ENCODE measurements at places on chromosomes 12 and 14.
A peak's percentile ranks its signal among the peaks of the same experiment; 100 is the strongest.

DNA sequence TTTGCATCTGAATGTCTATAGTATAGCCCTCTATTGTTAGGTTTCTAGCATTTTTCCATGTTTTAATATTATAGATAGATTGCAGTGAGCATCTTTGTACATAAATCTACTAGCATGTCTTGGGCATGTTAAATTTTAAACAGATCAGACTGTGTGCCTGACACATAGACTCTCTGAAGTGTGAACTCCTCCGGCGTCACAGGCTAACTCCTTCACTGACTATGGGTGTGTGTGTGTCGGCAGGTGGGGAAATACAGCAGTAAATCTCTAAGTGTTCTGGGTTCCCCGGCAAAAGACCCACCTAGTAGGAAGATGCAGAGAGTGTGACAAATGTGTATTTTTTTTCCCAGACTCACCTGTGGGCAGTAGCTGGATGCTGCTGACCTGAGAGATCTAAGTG, 2.3 kb downstream of the VWF start:
- DNase-seq: no peak

DNA sequence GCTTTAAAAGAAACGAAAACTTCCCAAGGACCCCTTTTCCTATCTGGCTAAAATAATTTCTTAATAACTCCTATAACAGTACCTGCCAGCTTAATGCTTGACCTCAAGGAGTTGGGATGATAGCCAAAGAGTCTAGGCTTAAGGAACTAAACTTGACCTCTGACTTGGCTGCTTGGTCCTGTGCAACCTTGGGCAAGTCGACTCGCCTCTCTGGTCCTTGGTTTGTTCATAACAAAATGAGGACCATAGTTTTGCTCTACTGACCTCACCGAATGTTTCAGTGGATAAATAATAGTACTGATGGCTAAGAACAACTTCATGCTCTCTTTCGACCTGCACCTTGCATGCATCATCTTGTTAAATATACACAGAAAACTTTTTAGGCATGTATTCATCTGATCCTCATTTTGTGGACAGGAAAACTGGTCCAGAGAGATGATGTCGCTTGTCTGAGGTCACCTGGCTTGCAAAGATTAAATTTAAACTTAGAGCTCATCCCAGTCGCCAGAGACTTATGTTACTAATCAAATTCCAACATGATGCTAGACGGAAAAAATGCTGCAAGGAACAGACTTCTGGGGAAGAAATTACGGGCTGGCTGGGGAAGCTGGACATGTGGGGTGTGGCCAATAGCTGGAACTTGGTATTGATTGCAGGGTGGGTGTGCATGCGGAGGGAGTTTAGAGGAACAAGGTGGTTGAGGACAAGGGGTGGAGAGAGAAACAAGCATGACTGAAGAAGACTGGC, 38.0 kb upstream of the WSCD2 start:
- DNase-seq: no peak

- DNase-seq: no peak
Observed at GRCh38 chr12:132162508-132163031, 18.3 kb downstream of the NOC4L start.

GRCh38 chr14:51228890-51229289, 11.2 kb upstream of the TMX1 start:
- DNase-seq: no peak

GRCh38 chr14:47284283-47284682, 391.1 kb downstream of the MDGA2 start:
- DNase-seq: no peak

DNA sequence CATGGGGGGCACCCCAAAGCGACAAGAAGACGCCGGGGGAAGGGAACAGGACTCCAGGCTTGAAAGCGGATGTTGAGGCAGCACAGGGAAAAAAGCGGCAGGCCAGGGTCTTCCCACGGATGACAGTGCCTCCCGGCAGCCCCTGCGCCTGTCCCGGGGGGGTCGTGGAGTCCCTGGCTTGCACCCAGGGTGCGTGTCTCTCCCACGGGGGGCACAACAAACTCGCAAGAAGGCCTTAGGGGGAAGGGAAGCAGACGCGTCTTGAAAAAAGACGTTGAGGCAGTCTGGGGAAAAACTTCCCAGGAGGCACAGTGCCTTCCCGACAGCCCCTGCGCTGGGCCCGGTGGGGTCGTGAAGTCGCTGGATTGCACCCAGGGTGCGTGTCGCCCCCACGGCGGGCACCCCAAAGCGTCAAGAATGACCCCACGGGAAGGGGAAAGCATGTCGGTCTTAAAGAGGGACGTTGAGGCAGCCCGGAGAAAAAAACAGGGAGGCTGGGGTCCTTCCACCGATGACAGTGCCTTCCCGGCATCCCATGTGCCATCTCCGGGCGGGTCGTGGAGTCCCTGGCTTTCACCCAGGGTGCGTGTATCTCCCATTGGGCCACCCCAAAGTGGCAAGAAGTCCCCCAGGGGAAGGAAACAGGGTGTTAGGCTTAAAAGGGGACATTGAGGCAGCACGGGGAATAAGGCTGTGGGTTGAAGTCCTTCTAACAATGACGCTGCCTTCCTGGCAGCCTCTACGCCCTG, 159.9 kb upstream of the ALG10B start:
- no peak for DNase-seq

DNA sequence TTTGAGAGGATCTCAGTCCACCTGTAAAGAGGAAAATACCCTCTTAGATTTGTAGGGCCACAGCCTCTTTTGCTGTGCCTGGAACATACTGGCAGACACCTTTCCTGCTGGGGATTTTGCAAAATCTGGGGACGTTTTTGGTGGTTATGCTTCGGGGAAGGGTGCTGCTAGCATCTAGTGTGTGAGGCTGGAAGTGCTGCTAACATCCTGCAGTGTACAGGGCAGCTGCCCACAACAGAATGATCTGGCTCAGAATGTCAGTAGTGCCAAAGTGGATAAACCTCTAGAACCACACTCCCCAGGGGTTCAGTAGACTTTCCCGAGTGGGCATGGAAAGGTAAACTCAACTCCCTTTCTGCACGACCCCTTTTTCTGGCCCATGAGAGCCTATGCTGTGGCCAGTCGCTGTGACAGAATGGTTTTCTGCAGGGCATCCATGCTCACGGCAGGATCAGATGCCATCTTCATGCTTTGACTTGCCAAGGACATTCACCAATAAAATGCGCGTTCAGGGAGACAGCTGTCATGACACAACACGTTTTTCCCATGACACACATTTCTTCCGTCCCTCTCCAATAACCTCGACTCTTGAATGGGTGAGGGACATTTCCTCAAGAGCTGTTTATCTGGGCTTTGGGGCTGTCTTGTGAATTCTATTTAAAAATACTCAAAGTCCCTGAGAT, 240.9 kb downstream of the RGS6 start:
- DNase-seq: no peak

GRCh38 chr12:103929046-103929783, 995 bp upstream of the HSP90B1 start:
- no peak for DNase-seq

DNA sequence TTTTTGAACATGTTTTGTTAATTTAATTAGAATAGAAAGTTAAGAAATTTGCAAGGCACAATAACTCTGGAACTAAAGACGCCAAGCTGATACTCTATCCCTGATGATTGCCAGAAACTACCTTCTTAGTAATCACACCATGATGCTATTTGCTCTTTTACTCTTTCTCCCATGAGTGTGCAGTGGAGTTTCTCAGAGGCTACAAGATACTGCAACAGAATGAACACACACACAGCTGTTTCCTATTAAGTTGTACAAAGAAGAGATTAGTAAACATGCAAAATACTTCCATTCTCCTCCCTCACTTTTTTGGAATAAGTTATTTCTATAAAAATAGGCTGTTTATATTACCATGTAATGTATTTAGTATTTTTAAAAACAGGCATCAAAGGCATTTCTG, 1367.5 kb downstream of the AACS start:
- DNase-seq: no peak

DNA sequence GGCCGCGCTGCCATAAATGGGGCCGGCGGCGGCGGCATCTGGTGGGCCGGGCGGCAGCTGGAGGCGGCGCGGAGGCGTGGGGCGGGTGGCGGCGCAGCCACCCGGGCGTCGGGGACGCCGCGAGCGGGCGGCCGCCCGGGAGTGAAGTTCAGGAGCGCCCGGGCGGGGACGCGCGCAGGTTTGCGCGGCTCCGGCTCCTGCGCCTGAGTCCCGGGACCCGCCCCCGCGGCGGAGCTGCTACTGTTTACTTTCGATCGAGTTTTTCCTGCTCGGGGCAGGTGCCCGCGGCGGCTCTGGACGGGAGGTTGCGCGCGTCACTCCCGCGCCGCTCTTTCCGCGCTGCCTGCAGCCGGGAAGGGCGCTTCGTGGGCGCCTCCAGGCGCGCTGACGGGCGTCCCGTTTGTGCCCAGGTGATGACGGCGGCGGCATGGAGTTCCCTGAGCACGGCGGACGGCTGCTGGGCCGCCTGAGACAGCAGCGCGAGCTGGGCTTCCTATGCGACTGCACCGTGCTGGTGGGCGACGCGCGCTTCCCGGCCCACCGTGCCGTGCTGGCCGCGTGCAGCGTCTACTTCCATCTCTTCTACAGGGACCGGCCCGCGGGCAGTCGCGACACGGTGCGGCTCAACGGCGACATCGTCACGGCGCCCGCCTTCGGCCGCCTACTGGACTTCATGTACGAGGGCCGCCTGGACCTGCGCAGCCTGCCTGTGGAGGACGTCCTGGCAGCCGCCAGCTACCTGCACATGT, at the start of gene ZBTB42:
ZBTB42 (plus strand) TSS at position 331 of the 749 bp plus-strand sequence; CDS start at position 428, 97 bp downstream.
- DNase-seq: peak; percentile 38

DNA sequence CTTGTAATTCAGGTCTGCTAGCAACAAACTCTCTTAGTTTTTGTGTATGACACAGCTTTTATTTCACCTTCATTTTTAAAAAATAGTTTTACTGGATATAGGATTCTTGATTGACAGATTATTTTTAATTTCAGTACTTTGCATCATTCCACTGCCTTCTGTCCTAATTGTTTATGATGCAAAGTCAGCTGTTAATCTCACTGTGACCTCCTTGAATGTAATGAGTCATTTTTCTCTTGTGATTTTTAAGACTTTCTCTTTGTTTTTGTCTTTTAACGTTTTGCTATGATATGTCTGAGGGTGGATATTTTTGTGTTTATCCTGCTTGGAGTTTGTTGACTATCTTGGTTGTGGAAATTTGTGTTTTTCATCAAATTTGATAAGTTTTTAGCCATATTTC, 126.3 kb upstream of the FBXO33 start:
- DNase-seq: no peak

DNA sequence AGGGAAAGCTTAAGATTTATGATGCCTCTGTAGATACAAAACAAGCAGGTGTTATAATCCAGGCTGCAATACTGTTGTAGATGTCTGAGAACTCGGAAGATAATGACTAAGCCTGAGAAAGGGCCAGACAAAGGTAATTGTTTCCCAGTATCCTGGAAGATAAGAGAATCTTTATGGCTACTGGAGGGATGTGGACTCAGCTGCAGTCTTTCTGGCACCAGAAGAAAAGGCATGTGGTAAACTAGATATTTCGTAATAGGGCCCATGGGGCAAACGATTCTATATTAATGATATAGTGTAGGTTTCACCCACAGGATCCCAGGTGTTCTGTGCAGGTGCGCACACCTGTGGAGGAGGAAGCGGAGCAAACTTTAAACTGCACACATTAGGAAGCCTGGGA, 9.2 kb upstream of the APOLD1 start:
- no peak for DNase-seq

DNA sequence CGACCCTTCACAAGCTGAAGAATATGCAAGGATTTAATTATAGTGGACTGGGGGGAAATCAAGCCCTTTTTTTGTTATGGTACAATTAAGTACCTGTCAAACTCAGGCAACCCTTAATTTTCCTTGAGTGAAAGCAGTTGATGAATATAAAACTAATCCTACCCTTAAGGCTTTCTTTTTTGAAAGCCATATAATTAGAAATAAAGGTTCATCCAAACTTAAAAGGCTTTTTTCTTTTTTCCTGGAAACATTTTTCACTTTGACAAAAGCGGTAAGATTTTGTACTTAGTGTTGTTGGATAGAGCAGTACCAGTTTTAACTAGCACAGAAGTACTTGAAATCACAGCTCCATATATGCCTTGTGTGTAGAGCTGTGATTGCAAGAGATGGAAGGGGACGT, 91.9 kb upstream of the MANSC4 start:
- DNase-seq: no peak

DNA sequence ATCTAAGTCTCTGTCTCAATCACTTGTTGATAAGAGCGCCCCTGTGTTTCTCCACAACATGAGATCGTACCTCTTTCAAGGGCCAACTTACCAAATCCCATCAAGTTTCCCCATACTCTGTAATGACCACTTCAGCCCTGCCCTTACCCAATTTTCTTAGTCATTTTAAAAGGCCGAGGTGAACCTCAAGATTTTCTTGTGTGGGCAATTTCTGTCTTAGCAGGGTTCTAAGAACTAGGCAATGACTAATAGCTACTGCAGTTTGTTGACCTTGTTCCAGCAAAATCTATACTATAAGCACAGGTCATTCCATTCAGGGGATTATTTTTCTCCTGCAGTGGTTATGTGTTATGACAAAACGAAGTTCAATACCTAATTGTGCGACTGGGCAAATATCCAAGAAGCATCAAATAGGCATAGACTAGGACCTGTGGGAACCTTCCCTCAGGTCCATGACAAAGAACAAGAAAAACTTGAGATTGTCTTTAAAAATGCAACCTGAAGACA, 359.8 kb downstream of the PCNX1 start:
- no peak for DNase-seq

DNA sequence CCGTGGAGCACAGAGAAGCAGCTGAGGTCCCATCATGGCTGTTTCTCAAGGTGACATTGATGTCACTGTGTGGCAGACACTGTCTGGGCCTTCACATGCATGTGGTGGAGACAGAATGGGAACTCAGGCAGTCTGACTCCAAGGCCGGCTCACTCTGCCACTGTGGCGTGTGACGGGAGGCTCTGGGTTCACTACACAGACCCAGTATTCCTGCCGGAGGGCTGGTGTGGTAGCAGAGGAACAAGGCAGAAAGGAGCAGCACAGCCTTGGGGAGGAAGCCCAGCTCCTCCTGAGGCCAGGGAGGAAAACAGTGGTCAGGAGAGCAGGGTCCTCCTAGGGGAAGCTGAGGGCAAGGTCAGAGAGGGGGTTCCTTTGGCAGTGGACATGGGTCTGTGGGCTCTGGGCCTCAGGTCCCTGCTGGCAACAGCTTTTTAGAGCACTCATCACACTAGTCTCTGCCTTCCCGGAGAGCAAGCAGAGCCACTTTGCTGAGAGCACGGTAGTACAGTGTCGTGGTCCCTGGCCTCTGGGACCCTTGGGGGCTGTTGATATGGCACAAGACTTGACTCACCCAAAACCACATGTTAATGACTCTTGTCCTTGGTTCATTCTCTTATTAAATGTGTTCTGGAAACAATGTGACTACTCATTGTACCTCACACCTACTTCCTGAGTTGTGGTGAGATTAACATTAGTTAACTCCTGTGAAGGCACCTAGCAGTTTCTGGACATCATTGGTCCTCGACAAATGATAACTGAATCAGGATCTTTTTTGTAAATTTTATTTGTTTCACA, 21.3 kb downstream of the DCAF4 start:
- no peak for DNase-seq

DNA sequence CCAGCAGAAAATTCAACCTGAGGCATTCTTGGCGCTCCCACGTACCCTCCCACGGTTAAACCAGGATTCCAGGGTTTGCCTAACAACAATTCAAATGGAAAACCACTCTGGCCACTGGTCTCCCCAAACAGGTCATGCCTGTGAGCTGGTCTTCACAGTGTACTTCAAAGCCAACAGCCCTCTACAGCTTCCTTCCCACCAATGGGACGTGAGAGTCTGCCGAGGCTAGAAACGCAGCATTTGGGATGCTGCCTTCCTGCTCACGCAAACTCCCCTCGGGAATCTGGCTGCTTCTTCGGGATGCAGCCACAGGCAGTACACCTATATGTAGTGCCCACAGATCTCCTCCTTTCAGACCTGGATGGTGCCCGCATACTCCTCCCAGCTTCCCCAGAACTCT, 149.1 kb downstream of the KLHL28 start:
- DNase-seq: no peak

- peak; percentile 62 for DNase-seq
Observed at GRCh38 chr12:32671930-32672780, 6.9 kb upstream of the DNM1L start.

Measured in DMS 273 treated with DMSO at 0.1 percent for 48 hours (cell line).